ENCODE measurements at places on chromosomes 5 and 9.

- peak; percentile 24 for DNase-seq
These were observed 612 bp upstream of the ATG10 start for GRCh38 chr5:81971111-81971711.

GRCh38 chr5:101678481-101679193 lies 617.4 kb downstream of the SLCO4C1 start:
- peak; percentile 38 for DNase-seq

DNA sequence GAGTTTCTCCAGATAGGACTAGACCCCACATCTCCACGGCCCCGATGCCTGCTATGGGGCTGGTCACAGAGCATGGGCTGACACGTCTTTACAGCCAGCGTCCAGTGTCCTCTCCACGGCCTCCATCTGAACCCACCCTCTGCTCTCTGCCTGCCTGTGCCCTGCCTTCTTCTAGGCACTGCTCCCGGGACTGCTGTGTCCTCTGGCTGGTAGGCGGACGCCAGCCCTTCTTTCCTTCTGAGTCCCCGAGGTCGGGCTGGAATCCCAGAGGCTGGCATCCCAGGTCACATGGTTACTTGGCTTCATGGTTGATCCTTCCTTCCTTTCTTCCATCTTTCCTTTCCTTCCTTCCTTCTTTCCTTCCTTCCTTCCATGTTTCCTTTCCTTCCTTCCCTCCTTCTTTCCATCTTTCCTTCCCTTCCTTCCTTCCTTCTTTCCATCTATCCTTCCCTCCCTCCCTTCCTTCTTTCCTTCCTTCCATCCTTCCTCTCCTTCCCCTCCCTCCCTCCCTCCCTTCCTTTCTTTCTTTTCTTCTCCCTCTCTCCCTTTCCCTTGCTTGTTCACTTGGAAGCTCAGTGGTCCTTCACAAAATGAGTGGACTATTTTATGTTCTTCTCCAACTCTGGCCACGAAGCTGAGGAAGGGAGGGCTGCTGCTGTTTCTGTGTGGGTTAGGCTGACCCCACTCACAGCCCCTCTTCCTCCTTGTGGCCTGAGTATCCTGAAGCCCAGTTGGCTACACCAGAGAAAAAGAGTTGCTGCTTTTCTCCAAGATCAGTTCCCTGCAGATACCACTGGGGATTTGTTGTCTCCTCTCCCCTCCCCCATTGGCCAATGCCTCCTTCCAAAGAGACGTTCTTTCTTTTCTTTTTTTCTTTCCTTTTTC lies 66.8 kb upstream of the NEURL1B start:
- no peak for DNase-seq

DNA sequence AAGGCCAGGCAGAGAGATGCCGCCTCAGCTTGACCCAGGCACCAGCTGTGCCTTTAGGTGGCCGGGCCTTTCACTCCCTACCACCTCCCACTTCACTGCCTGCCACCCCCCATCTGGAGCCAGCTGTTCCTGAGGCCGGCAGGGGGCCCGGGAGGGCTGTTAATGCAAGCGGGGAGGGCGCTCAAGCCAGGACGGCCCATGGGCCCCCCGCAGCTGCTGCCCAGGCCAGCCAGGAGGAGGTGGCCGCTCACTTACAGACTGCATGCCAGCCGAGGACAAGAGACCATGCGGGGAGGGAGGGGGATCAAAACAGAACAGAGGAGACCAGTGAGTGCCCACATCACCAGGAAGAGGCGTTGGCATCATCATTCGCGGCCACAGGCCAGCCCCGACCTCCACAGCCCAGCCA lies 4.5 kb downstream of the ABCA2 start:
- DNase-seq = no peak

- peak; percentile 70 for DNase-seq
These were observed 13.6 kb upstream of the AFAP1L1 start for GRCh38 chr5:149257889-149258705.

DNA sequence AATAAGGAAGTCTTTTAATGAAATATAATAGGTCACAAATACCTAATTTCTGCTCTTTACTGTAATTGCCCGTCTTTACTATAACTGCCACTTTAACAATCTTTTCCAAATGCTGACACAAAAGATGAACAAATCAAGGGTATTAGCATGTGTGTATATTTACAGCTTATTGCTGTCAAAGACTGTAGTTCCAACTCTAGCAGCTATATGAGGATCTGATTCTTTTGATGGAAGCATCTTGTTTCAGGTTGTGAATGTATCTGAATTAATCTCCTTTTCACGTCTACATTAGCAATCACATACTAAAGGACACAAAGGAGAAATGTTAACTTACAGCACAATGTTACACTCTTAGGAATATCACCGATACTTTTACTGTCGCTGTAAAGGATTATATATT lies 27.9 kb downstream of the RFX3 start:
- DNase-seq = no peak

GRCh38 chr5:149151717-149152116 lies 10.4 kb downstream of the ABLIM3 start:
- DNase-seq = no peak

GRCh38 chr5:2751592-2752021 lies at the start of gene IRX2:
IRX2 (minus strand) TSS chr5:2751677; CDS start chr5:2751413, 264 bp downstream.
- DNase-seq = peak; percentile 57

GRCh38 chr5:140567136-140567818 lies 2.6 kb downstream of the SLC35A4 start:
- no peak for DNase-seq

DNA sequence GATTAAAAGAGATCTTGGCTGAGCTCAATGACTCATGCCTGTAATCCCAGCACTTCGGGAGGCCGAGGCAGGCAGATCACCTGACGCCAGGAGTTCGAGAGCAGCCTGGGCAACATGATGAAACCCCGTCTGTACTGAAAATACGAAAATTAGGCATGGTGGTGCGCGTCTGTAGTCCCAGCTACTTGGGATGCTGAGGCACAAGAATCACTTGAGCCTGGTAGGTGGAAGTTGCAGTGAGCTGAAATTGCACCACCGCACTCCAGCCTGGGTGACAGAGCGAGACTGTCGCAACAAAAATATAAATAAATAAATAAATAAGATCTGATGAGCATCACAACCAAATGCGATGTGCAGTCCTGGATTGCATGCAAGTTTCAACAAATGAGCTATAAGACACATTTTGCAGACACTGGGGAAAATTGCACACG lies 8.7 kb upstream of the ENG start:
- no peak for DNase-seq

DNA sequence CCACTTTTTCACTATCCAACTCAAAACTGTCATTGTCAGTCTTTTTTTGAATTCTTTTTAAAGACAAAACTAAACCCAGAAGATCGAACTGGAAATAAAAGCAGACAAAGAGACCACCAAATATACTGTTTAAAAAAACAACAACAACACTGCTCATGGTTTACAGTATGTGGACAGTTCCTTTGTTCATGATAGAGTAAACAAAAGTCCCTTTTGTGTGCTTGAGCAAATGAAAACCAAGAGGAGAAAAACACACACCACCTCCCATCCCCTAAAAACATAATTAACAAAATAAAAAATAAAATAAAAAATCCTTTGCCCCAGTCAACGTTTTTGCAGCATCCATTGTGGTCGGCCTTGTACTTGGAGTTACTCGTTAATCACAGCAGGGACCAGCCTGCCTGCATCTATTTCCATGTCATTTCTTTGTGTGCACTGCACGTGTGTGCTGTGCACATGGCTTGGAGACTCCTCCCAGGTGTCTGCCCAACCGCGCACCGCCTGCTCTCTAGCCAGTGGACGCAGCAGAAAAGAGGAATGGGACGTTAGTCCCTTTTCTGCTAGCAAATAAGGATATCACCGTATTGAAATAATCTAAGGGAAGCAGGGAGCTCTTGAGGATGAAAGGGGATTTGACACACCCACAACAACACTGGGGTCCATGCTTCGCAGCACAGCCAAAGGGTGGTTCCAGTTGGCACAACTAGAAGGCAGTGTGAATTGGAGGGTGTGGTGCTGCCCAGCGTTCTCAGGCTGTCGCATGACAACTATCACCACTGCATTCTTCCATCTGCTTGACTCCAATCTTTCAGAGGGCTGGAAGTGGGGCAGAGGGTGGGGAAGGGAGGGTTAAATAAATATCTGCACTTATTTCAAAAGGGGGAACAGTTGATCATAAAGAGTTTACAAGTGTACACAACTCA lies 130.0 kb downstream of the SEMA6A start:
- DNase-seq = no peak

DNA sequence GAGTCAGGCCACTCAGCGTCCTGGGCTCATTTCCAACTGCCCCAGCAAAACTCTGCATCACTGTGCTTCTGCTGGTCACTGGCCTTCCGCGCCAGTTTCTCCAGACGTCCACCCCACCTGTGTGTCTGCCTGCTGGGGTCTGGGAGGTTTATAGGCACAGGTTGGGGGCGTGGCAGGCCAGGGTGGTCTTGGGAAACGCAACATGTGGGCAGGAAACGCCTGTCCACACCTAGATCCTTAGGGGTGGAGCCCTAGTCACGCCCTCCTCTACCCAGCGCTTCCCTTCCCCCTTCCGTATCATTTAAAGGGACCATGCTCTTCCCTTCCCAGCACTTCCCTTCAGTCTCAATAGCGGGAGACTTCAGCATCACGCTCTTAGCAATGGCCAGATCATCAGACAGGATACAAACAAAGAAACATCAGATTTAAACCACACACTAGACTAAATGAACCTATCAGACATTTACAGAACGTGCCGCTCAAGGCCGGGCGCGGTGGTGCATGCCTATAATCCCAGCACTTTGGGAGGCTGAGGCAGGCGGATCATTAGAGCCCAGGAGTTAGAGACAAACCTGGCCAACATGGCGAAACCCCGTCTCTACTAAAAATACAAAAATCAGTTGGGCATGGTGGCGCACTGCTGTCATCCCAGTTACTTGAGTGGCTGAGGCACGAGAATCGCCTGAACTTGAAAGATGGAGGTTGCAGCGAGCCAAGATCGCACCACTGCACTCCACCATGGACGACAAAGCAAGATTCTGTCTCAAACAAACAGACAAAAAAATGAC lies 11.8 kb upstream of the BTNL9 start:
- DNase-seq = no peak

DNA sequence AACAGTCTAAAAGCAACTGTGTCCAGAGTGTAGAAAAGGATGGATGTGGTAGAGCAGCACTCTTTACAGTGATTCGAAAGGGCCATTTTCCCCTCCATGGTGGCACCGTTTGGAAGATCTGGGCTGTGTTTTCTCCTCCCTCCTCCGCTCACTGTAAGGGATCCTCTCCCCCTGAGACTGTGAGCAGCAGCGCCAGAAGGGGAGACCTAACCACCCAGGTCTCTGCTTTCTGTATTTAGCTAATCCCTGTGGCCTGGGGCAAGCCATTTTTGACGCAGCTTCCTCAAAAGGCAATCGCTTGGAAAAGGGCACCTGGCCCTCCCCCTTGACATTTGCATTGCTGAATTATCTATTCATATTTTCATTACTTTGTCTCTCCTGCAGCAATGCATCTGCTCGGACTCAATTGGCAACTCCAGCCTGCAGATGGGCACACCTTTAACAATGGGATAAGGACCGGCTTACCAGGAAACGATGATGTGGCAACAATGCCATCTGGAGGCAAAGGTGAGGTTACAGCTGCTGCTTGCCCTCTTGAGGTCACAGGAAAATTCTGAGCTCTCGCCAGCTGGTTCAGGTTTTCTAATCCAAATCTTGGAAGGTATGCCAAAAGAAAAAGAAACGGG lies 244.3 kb upstream of the WWC1 start:
- DNase-seq = peak; percentile 29

DNA sequence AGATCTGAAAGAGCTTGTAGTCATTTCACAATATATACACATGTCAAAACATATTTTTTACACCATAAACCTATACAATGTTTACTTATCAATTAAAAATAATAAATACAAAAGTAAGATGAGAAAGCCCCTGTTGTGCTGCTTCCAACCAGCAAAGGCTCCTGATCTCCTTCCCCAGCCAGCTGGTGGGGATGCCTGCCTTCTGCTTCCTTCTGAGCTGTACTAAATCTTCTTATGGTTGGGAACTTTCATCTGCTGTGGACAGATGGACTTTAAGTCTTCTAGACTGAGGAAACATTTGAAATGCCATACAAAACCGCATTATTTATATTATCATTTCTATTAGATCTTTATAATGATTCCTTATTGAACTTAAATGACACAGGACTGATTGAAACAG lies 745.3 kb upstream of the CHD1 start:
- no peak for DNase-seq

DNA sequence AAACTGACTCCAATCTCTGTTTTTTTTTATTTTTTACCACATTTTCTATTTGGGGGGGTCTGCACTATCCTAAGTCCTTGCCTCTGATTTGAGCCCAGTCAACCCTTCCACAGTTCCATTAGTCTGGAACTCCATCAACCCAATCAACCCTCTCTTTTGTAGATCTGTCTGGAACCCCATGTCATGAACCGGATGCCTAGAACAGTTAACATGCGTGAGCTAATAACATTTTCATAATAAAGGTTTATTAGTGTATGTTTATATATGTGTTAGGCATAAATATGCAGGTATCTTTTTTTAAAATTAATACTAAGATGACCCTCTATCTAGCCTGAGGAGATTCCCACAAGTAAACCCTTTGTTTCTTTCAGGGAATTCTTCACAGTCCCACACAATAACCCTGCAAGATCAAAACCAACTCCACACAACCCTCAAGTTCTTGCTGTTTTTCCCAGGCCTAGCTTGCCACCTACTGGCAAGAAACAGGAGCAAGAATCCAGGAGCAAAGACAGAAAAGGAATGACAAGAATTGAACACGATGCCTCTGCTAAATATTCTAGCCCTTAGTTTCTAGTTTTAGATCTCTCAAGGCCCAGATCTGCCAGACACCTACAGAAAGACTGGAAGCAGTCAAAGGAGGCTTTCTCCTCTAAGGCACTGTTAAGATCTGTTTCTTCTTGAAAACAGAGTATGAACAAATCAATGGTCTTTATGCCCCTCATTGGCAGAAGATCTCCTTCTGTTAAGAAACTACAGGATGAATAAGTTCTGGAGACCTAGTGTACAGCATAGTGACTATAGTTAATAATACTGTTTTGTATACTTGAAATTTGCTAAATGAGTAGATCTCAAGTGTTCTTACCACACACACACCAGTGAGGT lies 100.4 kb downstream of the TRIM36 start:
- DNase-seq = peak; percentile 70

- DNase-seq = no peak
These were observed 162.7 kb downstream of the C9orf50 start for GRCh38 chr9:129458155-129458661.

GRCh38 chr5:83149671-83150070 lies 72.3 kb downstream of the XRCC4 start:
- DNase-seq = peak; percentile 68

- peak; percentile 41 for DNase-seq
These were observed 100.5 kb downstream of the PALM2AKAP2 start for GRCh38 chr9:109880276-109881169.

- no peak for DNase-seq
These were observed 407.4 kb downstream of the DTWD2 start for GRCh38 chr5:118580949-118581348.

- no peak for DNase-seq
These were observed 132.6 kb downstream of the GHR start for GRCh38 chr5:42555797-42556196.

- no peak for DNase-seq
These were observed 183.4 kb downstream of the GOLPH3 start for GRCh38 chr5:31990701-31991110.

GRCh38 chr9:78130853-78131252 lies 99.2 kb upstream of the GNAQ start:
- DNase-seq = no peak

All from iris pigment epithelial cell (primary cell).